Left ventricle myocardium inferior (tissue), 1 donor: ENCODE measurements at places on chromosomes 6 and 20. TPM values are rescaled to one million over a fixed set of nuclear protein-coding genes. Genes with fewer than 3 reads are reported as not detected.

- no peak for DNase-seq
Measured at GRCh38 chr6:7833751-7834070, 76.9 kb downstream of the TXNDC5 start.

- DNase-seq, result no peak
Measured at GRCh38 chr20:1673424-1673823, 15.8 kb upstream of the SIRPG start.

GRCh38 chr6:106082735-106083398 lies 3.3 kb upstream of the PRDM1 start:
- no peak for DNase-seq

GRCh38 chr6:24584382-24584720 lies 61.6 kb downstream of the KIAA0319 start:
- DNase-seq, result no peak

DNA sequence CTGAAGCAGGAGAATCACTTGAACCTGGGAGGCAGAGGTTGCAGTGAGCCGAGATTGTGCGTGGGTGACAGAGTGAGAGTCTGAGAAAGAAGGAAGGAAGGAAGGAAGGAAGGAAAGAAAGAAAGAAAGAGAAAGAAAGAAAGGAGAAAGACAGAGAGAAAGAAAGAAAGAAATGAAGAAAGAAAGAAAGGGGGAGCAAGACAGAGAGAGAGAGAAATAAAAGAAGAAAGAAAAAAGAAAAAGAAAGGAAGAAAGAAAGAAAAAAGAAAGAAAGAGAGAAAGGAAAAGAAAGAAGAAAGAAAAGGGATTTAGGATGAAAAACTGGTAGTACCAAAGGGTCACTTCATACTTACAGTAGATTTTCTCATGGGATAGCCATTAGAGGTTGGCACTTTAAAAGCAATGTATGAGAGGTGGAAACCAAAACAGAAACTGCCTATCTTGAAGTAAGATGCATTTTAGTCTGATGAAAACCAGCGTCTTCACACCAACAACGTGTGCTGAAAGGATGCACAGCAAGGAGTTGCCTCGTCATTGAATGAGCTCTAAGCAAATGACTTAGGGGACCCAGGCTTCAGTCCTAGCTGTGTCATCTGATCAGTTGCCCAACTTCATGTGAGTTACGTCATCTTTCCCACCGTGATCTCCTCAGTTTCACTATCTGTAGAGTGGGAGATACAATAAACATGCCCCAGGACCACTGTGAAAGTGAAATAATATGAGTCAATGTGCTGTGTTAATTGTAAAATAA lies 133.9 kb upstream of the NEDD9 start:
- DNase-seq, result no peak

DNA sequence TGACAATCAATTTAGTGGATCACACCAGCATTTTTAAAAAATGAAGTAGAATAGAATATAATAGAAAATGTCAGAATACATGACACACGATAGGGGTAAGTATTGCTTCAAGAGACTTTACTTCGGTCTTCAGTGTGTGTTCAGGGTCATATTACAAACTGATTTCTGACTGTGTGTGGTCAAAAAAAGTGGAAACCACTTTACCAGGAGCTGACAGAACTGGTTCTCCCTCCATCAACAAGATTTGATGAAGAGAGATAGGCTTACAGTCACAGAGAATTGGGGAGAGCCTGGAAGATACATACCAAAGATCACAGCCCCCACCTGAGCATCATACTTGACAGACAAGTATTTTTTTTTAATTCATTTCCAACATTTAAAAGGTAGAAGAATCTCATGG lies 21.7 kb downstream of the ARMC2 start:
- DNase-seq, result no peak

DNA sequence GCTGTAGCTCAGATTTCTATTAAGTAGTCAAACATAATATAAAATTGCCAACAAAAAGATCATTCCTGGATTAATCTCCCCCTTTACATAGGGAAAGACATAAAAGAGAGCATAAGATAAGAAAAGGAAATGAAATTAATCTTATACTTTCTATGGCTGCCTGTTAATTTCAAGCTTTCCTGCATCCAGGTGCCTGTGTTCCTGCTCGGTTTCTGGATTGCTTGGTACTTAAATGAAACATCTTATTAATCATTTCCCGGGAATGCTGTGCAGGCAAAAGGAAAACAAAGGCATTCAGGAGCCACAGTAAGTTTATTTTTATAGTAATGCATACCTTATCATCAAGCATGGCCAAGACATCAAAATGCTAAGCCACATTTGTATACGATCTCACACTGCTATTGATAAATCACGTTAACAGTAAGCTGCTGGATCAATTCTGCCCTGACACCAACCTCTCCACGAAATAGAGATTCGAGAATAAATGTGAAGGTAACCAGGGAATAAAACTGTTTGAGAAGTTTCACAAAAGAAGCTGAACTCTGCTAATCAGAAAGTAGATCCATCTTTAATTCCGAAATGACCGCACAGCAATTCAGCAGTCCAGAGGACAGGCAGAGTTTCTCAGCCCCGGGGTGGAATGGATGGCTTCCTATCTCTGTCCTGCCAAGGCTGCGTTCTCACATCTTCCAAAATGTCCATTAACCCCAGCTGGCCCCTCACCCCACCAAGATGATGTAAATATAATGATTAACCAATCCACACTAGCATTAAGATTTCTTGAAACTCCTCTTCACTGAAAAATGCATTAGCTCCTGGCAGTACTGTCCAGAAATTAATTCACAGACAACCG lies 32.6 kb upstream of the APCDD1L start:
- DNase-seq, result no peak

DNA sequence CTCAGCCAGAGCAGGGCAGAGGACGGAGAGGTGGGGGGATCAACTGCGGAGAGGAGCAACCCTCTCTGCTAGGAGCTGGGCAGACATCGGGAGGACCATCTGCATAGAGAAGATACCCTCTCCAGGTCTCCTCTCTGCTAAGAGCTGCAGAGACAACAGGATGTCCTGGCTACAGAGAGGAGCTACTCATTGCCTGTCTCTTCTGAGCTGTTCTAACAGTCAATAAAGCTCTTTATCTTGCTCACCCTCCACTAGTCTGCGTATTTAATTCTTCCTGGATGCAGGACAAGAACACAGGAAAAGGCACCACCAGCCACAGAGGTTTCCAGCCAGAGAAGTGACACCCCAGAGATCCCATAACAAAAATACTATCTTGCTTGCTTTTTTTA lies 871.1 kb upstream of the GJE1 start:
- no peak for DNase-seq

RIPOR2 gene
- total RNA-seq, result 3.1 TPM

CRIP3 gene
- 42.3 TPM for total RNA-seq

PNPLA1 gene
- total RNA-seq, result not detected

TEAD3 gene
- total RNA-seq, result 28.0 TPM
